Frontal cortex (tissue), 4 donors: ENCODE measurements at places on chromosomes 5 and 9.

DNA sequence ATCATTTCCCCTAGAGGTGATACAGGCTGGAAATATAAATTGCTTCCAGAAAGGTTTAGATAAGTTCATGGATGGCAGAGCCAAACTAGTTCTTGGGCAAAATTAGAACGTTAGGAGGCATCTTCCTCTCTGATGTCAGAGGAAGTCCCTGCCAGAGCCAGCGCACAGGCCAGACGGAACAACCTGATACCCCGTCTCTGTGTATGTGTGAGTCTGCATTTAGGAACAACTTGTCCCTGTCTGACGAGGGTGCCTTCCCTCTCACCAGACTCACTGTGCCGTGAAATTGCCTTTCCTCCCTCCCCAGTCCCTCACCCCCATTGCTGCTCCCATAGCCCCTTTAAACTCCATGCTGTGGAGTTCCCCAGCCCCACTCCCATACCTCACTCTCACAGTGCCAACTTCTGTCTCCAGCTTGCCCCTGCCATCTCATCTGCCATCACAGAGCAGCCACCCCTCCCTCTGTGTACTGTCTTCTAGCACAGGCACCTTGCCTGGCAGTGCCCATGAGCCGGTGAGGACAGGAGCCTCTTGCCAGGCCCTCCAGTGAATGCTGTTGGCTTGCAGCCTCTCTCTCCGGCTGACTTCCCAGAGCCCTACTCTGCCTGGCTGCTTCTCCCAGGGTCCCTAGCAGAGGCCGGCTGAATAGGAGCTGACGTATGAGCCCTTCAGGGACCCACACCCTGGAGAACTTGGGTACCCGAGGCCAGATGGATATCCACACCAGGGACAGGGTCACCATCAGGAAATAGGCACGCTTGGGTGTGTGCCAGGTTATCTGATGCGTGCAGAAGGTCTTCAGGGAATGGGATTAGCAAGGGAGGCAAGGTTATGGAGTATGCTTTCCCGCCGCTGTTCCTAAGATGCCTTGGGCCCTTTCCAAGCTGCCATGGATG, 26.7 kb downstream of the UNC5A start:
- no peak for DNase-seq

GRCh38 chr9:108885643-108886348, 23.7 kb downstream of the ACTL7A start:
- no peak for DNase-seq

DNA sequence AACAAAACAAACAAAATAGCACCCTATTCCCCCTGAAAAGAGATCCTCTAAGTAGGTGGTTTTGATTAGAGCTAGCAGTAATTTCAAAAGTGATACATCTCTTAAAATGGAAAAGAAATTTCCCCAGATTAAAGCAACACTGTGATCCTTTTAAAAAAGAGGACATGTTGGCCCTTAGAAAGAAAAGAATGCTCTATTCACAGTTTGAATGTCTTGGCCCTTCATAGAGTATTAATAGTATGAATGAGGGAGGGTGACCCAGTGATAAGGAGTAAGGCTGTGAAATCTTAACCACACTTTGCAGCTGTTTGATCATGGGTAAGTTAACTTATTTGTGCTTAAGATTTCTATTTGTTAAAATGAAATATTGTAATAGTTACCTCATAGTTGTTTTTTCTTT, 467.7 kb upstream of the MEF2C start:
- DNase-seq = no peak

DNA sequence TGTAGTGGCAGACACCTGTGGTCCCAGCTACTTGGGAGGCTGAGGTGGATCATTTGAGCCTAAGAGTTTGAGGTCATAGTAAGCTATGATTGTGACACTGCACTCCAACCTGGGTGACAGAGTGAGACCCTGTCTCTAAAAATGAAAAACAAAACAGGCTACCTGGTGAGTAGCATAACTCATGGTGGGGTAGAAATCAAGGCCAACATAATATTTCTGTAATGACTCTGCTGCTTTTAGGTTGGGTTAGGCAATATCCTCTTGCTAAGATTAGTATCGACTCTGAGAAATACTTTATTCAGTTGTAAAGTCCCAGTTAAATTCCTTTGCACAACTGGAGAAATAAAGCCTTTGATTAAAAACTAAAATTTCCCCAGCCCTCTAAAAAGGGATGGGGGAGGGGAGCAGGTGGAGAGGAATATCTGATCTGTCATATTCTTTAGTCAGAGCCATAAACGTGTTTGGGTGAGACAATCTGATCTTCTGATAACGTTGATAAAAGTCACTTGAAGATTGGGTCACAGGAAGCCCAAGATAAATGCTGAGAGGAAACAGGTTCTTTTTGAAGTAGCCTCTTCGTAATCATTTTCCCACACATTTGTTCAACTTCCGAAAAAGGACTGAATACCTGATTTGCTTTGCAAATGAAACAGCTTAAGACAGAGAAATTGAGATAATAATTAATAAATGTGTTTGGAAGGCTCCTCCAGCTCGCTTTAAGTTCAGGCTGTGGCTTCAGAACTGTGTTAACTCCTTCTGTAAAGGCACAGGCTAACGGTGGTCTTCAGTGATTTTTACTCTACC, 14.9 kb downstream of the IL4 start:
- DNase-seq = no peak
